Activated gamma-delta T cell treated with anti-CD3 and anti-CD28 coated beads, Interleukin-2, amount 50 U/mL, for 16 hours (primary cell): ENCODE measurements at places on chromosomes 12 and 14.

- no peak for DNase-seq
Observed at GRCh38 chr14:100547633-100548294, 39.5 kb downstream of the BEGAIN start.

DNA sequence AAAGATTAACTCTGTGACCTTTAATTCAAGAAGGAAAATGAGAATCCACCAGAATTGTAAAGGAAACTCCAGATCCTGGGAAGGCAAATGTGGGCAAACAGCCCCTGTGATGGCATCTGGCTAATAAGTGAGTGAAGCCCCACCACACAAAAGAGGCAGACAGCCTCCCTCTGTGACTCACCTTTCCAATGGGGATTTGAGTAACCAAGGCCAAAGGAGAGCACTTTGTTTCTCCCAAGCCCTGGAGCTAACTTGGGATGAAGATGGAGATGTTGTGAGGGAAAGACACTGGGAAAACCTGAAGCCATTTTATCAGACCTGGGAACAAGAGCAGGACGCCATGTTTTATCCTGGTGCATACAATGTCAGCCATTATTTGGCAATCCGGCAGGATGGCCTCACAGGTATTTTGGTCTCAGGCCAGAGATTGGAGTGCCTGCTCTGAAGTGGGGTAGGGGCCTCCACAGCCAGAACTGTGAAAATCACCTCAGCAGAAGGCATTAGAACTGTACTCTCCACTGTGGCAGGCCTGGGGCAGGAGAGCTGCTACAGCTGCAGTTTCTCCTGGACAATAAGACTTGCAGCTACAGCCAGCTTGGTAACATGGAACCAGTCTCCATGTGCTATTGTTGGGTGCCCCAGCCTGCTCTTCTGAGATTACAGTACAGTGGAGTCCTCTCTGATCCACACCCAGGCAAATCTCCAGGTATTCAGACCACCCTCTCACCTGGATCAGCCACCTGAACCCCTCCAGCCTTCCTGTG, 96.6 kb upstream of the PCED1B start:
- no peak for DNase-seq

GRCh38 chr14:92253381-92253894, 69.5 kb upstream of the SLC24A4 start:
- DNase-seq, result no peak

- DNase-seq, result no peak
Observed at GRCh38 chr12:111607239-111607638, 8.1 kb upstream of the ATXN2 start.

DNA sequence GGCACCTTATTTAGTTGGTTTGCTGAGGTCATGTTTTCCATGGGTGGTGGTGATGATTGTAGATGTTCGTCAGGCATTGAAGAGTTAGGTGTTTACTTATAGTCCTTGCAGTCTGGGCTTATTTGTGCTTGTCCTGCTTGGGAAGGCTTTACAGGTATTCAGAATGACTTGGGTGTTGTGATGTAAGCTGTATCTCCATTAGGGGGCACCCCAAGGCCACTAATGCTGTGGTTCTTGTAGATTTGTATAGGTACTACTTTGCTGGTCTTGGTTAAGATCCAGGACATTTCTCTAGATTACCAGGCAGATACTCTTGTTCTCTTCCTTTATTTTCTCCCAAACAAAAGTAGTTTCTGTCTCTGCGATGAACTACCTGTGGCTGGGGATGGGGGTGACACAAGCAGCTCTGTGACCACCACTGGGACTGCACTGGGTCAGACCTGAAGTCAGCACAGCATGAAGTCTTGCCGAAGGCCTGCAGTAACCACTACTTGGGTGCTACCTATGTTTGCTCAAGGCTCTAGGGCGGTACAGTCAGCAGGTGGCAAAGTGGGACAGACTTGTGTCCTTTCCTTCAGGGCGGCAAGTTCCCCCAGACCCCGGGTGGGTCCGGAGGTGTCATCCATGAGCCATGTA, 35.8 kb upstream of the FBXO33 start:
- no peak for DNase-seq

DNA sequence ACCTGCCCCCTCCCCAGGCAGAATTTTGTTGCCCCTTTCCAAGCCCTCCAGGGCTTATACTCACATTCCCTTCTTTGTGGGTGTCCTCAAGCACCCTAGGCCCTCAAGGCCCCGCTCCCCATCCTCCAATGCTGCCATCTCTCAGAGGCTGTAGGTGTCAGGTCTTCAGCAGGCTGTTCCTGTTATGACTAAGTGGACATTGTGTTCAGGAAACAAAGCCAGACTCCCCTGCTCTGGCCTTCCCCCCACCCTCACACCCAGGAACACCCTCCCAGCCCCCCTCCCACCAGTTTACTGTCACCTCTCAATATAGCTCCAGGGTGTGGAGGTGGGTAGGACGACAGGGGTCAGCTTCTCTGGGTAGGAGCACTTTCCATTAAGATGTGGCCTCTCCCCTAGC, 1.4 kb upstream of the MYH6 start:
- no peak for DNase-seq

DNA sequence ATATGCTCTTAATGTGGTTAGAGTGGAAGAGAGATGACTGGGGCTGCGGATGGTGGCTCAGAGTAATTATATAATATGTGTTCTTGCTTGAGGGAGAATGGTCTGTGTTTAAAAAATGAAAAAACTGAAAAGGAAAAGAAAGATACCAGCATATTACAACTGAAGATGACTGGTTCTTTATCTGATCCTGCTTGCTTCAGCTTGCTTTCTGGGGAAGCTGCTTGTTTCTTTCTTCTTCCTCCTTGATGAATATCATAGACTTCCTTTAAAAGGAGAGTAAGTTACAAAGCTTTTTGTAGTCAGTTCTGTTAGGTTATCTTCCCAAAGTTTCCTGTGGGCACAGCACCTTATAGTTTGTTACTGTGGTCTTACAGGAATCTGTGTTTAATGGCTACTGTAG, 210.9 kb downstream of the ERC1 start:
- no peak for DNase-seq

- DNase-seq, result no peak
Observed at GRCh38 chr12:129186952-129187351, 333.7 kb downstream of the GLT1D1 start.
